Head of caudate nucleus (tissue), 42 donors: ENCODE measurements at places on chromosomes 1 and 21.

GRCh38 chr1:153032073-153032472 is 1.1 kb downstream of the SPRR1B start:
- no peak for DNase-seq

DNA sequence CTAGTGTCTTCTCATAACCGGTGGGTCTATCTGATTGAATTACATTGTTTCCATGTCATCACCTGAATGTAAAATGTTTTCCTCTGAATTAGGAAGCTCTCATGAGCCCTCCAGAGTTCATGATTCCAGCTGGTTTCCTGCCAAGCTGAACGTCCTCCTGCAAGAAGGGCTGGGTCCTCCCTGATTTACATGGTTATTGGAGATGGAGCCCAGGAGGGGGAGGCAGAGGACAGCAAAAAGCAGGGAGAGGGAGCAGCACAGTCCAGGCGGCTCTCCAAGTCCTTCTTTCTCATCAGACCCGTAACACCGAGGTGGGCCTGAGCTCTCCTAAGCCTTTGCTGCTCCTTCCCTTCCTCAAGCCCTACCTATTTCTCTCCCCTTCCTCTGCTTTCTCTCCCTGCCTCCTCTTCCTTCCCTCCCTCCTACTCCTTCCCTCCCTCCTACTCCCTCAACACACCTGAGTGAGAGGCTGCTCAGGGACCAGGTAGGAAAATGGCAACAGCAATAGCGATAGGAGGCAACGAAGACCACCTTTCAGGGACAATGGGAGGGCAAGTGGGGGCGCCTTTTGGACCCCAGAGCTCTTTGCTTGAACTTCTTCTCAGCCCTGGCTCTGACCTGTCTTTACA is 265.9 kb downstream of the PRDM2 start:
- DNase-seq, result peak; percentile 54

DNA sequence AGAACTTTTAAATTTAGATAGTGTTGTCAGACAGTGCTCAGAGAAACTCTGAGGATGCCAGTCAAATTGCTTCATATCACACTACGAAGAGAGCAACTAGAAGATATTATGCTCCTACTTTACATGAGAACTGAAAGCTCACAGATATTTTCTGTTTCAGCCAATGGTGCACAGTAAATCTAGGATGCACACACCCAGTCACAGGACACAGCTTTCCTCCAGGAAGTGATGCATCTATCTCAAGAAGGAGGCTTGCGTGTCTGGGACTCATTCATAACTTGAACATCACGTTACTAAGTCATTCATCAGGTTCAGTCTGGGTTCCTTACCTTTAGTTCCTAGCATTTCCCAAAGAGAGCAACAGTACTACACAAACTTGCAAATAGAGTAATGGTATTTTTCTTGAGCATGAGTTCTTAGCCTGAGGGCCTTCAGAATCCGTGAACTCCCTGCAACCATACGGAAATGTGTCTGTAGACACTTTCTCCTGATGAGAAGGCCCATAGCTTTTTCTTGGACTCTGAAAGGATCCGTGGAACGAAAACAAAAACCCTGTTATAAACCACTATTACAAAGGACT is 12.2 kb downstream of the ZNF697 start:
- DNase-seq, result no peak

- no peak for DNase-seq
Measured at GRCh38 chr1:114010433-114011184, 31.3 kb downstream of the OLFML3 start.
